Large intestine (tissue), 12 donors: ENCODE measurements at places on chromosomes 4 and X.

DNA sequence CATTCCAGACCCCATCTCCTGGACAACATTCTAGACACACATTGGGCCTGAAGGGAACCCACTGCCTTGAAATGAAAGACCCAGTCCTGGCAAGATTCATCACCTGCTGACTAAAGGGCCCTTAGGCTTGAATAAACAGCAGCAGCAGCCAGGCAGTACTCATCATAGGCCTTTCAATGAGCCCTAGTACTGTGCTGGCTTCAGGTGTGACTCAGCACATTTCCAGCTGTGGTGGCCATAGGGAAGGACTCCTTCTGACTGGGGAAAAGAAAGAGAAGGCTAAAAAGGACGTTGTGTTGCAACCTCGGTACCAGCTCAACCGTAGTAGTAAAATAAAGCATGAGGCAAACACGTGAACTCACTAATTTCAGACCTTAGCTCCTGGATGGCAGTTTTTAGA is 344.0 kb downstream of the ACTRT1 start:
- no peak for DNase-seq

GRCh38 chr4:7744142-7744804 is 195.4 kb downstream of the AFAP1 start:
- DNase-seq = no peak

DNA sequence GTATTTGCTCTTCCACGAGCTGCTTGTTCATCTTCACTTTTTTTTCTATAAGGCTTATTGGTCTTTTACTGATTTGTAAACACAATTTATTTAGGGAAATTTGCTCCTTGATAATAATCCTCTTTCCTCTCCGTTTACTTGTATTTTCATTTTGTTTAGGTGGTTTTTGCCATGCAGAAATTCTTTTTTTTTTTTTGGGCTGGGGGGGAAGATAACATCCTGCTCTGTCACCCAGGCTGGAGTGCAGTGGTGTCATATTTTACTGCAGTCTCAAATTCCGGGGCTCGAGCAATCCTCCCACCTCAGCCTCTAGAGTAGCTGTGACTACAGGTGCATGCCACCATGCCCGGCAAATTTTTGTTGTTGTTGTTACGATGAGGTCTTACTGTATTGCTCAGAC is 31.6 kb upstream of the BRS3 start:
- no peak for DNase-seq

GRCh38 chr4:57191523-57192034 is 81.4 kb upstream of the IGFBP7 start:
- peak; percentile 54 for DNase-seq

DNA sequence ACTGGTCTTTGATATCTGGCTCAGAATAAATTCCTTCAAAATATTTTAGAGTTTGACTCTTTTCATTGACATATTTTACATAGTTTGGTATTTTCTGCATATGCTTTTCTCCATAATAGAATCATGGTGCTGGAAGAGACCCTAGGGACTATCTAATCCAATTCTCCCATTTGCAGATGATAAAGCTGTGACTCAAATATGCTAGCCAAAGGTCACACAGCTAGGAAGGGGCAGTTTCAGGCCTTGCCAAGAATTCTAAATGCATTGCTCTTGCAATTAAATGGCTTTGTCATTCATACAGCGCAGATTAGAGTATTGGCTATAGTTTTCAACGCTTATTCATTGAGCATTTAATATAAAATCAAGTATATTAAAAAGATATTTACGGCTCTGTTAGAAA is 374.1 kb upstream of the RASGEF1B start:
- DNase-seq = no peak

DNA sequence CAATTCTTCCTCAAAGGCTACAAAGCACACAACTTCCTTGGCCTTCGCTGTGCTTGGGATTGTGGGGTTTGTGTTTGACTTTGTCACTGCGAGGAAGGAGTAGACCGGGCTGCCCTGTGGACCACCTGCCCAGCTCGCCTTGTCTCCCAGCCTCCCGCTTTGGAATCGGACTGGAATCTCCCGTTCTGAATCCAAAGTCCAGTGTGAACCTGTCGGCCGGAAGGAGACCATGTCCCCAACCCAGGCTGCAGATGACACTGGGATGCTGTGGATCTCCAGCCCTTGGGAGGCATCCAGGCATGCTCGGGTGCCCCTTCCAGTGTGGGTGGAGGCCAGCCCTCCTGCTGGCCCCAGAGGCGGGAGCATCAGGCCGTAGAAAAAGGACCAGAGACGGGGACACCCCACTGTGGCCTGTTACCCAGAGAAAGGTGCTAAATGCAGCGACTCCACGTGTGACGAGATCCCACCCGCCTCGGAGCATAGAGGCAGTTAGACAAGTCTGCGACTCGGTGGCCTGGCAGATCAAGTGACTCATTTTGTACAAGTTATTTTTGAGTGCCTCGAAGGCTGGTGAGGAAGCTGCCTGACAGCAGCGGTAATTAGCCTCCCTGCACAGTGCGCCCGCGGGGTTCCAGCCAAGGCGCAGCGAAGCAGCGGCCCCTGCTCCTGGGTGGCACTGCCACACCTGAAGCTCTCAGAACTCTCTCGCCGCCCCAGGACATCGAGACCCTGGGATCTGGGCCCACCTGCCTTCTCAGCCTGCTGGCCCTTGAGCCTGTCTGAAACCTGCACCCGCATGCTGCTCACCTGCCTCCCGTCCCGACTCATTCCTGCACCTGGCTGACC is 57.5 kb downstream of the ADRA2C start:
- DNase-seq = no peak

DNA sequence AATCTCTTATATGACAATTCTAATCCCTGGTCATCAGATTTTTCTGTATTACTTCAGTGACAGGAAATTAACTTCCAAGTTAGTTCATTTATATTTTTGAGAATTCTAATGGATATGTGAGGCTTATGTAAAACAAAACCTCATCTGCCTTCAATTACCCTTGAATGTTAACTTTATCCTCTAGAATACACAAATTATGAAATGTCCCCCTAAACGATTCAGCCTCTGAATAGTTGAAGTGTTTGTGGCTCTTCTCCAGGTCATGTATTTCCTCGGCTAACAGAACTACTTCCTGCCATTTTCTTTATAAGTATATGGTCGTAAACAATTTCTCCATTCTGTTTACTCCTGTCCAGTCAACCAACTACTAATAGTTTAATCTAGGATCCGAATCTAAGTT is 401.3 kb downstream of the PCDH10 start:
- no peak for DNase-seq

DNA sequence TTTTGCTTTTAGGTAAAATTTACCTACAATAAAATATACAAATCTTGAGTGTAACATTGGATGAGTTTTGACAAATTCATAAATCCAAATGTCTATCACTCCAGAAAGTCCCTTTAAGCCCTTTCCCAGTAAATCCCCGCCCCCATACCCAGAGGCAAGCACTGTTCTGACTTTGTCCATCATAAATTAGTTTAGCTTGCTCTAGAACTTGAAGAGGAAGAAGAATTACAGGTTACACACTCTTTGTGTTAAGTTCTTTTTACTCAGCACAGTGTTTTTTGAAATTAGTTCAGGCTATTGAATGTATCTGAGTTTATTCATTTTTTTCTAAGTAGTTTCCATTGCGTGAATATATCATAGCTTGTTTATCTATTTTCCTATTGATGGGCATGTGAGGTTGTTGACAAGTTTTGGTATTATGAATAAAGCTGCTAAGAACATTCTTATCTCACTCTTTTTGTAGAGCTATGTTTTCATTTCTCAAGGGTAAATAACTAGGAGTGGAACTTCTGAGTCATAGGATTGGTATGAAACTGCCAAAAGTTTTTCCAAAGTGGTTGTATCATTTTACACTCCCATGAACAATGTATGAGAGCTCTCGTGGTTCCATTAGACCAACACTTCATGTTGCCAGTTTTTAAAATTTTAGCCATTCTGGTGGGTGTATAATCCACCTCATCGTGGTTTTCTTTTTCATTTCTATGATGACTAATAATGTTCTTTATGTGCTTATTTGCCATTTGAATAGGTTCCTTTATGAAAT is 22.4 kb upstream of the HPSE start:
- no peak for DNase-seq

GRCh38 chr4:121842862-121843261 is 19.2 kb upstream of the CCNA2 start:
- DNase-seq = no peak

GRCh38 chr4:148649652-148650331 is 207.6 kb upstream of the NR3C2 start:
- DNase-seq = no peak

GRCh38 chr4:97300561-97300960 is 842.7 kb downstream of the STPG2 start:
- no peak for DNase-seq

DNA sequence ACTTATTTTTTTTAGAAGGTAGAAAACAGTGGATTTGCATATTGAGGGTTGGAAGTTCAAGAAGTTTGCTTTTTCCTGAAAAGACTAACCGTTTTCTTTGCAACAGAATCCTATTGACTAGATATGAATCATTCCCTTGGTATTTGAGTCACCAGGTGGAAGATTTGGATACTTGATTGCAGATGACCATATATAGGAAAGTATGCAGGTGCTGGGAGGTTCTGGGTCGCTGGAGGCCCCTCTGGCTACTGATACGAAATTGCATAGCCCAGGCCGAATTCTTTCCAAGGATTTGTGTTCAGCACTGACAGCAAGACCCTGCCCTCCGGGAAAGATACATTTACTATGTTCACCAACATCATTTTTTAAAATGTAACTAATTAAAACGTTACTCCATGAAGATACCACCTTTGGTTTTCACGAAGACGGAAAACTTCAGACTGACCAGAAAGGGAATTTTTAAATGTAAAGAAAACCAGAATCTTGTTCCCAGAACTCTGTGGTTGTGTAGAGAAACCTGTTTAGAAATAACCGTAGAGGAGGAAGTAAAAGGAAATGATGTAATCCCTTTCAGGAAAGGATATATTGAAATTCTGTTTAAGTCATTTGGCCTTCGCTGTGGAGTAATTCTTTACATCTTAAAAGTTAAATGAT is 946 bp downstream of the ANXA3 start:
- peak; percentile 67 for DNase-seq

- DNase-seq = no peak
Measured at GRCh38 chr4:26566133-26566532, 17.8 kb upstream of the TBC1D19 start.

- no peak for DNase-seq
Measured at GRCh38 chr4:16351161-16351560, 124.9 kb upstream of the TAPT1 start.

DNA sequence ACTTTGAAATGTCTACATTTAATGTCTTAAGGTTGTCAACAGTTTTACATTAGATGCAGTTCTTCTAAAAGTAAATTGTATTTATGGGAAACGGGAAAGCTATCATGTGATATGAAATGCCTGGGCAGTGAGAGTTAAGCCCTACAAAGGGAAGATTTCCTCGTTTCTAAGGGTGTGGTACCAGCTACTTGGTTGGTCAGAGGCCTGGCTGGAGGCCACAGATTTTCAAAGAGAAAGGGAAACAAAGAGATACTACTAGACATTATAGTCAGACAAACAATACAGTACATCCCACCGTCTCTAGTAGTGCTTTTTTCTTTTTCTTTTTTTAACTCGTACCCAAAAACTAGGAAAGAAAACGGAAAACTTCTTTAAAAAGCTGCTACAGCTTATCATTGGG is 467.8 kb downstream of the PCDH7 start:
- no peak for DNase-seq

GRCh38 chr4:24564488-24564887 is 19.9 kb downstream of the DHX15 start:
- DNase-seq = no peak

DNA sequence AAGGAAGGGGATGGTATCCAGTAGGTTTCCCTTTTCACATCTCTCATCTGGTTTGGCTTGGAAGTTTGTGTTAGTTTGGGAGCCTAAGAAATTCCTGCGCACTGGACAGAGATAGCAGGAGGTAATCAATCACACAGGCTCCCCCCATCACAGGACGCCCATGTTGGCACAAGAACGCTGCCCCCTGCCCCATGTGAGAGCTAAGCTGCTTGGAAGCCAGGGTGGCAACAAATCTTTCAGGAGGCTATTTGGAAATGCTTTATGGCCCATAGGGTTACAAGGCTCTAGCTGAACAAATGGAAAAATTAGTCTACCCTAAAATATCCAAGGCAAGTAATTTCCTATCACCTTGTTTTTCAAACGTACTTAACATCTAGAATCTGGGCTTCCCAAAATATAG is 54.0 kb downstream of the SOD3 start:
- no peak for DNase-seq

DNA sequence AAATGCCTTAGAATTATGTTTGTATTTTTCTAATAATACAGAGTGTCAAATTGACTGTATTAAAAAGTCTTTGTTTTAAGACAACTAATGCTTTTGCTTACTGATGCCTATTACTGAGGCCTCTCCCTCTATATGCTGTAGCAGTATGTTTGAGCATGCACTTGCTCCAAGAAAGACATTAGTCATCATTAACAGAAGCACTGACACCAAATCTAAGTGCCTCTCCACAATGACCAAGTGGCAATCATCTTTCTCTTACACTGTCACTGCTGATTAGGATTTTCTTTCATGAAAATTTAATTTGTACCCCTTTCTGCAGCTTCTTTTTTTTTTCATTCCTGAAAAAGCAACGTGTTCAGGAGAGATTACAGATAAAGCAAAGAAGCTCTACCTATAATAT is 11.1 kb upstream of the MAB21L2 start:
- no peak for DNase-seq

DNA sequence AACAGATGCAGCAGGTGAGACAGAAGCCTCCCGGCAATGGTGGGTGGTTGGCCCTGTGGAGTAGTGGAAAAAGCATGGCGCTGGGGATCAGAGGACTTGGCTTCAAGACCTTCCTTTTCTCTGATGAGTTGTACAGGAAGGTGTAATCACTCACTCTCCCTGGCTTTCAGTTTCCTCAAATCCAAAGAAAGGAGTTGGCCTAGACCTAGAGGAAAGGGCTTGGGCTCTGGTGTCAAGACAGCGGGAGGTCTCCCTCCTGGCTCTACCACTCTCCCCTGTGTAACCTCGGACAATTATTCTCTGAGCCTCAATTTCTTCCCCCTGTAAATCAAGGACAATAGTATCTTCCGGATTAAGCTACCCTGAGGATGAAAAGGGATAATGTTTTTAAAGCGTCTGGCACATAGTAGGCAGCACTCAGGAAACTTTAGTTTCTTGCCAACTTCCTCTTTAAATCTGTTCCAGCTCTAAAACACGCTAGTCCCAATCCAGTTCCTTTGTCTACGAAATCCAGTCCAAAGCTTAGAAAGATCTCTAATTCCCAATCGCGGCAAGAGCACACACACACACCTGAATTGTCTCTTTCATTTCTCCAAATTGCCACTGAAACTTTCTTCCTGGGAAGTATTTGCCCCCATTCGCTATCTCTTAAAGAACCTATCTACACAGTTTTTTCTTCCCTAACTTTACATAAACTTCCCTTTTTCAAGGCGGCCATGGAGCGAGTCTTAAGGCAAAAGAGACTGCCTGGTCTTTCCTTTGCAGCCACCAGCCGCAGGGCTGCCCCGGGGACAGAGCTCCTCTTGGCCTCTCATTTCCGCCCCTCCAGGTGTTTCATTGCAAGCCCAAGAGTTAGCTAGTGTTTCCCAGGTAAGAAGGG is 29.9 kb upstream of the GPC4 start:
- peak; percentile 60 for DNase-seq

DNA sequence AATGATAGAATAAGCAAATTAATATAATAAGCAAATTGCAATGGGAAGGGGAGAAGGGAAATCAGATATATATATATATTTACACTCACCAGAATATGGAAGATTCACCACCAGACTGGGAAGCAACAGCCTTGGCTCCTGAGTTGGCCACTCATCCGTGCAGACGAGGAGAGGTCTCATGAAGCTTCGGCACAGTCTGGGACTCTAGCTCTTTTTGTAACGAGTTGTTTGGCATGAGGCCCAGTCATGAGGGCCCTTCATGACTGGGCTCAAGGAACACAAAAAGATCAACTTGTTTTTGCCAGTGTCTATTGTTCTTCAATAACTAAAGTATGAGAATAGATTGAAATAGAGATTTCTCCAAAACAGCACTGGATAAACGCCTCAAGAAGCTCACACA is 176.4 kb downstream of the ADGRA3 start:
- DNase-seq = no peak
